ENCODE measurements at places on chromosomes 1 and 21.

DNA sequence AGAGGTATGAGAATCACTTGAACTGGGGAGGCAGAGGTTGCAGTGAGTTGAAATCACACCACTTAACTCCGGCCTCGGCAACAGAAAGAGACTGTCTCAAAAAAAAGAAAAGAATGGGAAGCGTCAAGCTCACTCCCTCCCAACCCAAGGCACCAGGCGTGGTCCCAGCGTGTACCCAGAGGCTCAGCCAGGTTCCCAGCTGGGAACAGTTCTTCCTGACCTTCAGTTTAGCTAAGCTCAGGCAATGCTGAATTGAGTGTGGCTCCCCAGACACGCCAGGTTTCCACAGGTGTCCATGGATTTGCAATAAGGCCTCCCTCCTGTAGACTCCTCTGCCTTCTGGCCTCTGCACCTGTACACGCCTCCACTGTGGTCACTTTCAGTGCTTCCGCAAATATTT, 140.7 kb upstream of the TMEM51 start:
- DNase-seq: no peak

GRCh38 chr1:233357595-233358397, 30.3 kb downstream of the MAP3K21 start:
- no peak for DNase-seq

- no peak for DNase-seq
Observed at GRCh38 chr21:42624095-42624790, 29.2 kb upstream of the PDE9A start.

GRCh38 chr1:183263886-183264602, 78.0 kb downstream of the LAMC2 start:
- no peak for DNase-seq

- DNase-seq: no peak
Observed at GRCh38 chr1:202806845-202807450, 1.3 kb downstream of the KDM5B start.

DNA sequence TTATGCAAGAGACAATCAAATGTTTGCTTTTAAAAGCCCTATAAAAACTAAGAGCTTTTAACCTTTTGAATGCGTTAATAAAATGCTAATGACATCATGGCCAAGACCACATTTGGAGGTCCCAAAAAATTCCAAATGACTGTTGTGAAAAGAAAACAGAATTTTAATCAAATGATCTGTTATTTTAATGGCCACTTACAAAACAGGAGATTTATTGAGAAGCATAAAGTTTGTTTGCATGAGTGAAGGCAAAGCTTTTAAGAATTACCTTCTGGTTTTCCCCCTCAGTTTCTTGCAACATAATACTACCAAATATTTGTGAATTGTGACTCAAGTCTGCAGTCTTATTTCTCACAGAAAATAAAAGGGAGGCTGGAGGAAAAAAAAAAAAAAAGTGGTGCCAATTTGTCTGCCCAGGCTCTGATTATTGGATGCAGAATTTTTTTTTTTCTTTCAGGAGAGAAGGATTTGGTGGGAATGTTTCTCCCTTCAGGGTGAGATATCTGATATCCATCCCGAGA, 60.7 kb downstream of the GORAB start:
- no peak for DNase-seq

- no peak for DNase-seq
Observed at GRCh38 chr1:17632106-17632505, 92.6 kb downstream of the ARHGEF10L start.

GRCh38 chr21:44732263-44732662, 20.9 kb upstream of the TSPEAR start:
- no peak for DNase-seq

- DNase-seq: no peak
Observed at GRCh38 chr1:71882226-71882625, 400.1 kb downstream of the NEGR1 start.

- DNase-seq: no peak
Observed at GRCh38 chr1:88462488-88463261, 221.4 kb upstream of the PKN2 start.

DNA sequence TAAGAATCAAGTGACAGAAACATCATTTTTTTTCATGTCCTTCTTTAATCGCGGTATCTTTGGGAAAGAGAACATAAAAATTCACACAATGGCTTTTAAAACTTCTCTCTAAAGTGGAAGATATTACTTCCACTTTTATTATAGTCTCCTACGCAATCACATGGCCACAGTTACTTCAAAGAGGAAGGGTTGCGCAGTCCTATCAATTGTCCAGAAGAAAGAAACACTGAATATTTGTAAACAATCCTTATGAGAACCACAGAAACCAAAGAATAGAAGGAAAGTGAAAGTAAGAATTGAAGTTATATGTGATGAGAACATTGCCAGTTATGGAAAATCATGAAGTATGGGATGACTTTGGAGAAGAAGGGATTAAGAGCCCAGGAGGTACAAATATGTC, 32.6 kb downstream of the CFH start:
- DNase-seq: no peak

- DNase-seq: no peak
Observed at GRCh38 chr1:26405281-26405915, 5.2 kb upstream of the LIN28A start.

- DNase-seq: no peak
Observed at GRCh38 chr1:160247053-160247452, 15.3 kb downstream of the DCAF8 start.

DNA sequence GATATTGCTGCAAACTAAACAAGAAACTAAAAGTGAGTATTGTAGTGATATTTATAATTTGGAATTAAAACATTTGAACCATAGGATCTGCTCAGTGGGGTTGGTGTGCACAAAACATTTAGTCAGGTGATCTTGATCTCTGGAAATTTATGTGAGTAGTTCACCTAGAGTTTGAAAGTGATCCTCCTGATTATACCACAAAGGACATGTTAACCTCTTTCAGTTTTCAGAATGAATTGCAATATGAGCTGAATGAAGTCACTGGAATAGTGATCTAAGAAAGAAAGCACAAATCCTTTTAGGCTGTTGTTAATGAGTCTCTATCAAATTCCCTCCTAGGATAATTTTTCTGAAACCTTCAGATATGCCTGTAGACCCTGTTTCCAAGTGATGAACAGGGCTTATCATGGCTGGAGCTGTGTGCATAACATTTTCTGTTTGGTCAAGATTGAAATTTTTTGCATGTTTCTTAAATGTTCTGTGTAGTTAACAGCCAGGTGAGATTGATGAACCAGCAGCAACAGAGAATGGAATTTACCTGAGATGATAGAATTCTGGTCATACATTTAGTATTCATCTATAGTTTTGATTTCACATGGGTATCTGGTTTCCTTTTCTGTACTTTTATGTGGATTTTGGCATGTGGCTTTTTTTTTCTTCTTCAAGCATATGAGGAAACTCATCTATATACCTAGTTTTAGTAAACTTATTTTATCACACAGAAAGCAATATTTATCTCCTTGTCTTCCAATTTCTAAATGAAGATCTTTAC, 25.5 kb downstream of the CDC14A start:
- no peak for DNase-seq

DNA sequence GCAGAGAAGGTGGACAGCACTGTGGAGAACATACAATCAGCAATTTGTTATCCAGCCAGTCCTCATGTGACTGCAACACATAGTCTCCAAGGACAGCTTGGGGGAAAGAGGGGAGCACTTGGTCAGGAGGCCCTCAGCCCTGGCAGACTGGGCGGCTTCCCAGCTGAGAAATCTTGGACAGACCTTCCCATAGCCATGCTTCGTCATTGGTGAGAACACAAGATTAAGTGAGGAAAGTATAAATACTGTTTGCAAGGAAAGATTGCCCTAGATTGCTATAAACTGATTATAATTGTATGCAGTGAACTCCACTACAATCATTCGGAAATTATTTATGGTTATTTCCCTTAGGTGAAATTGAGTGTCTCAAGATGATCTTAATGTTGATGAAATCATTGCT, 131.5 kb downstream of the LMX1A start:
- DNase-seq: no peak

- no peak for DNase-seq
Observed at GRCh38 chr1:27531959-27532685, 42.2 kb upstream of the WASF2 start.

- DNase-seq: no peak
Observed at GRCh38 chr1:74834261-74834660, 101.3 kb downstream of the TYW3 start.

GRCh38 chr1:175343945-175344344, 151.4 kb upstream of the KIAA0040 start:
- DNase-seq: no peak

DNA sequence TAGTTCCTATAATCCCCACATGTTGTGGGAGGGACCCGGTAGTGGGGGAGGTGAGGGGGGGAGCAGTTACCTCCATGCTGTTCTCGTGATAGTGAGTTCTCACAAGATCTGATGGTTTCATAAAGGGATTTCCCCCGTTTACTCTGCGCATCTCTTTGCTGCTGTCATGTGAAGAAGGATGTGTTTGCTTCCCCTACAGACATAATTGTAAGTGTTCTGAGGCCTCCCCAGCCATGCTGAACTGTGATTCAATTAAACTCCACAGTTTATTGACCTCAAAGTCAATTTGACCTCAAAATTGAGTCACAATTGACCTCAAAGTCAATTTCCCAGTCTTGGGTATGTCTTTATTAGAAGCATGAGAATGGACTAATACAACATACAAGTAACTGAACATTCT, 19.7 kb downstream of the DPH5 start:
- DNase-seq: no peak

GRCh38 chr1:188220051-188220450, 1391.3 kb downstream of the PLA2G4A start:
- DNase-seq: no peak
